ENCODE measurements at places on chromosomes 12 and 14. TPM values are rescaled to one million over a fixed set of nuclear protein-coding genes. Genes with fewer than 3 reads are reported as not detected.

Gene SDS
- not detected for total RNA-seq

DNA sequence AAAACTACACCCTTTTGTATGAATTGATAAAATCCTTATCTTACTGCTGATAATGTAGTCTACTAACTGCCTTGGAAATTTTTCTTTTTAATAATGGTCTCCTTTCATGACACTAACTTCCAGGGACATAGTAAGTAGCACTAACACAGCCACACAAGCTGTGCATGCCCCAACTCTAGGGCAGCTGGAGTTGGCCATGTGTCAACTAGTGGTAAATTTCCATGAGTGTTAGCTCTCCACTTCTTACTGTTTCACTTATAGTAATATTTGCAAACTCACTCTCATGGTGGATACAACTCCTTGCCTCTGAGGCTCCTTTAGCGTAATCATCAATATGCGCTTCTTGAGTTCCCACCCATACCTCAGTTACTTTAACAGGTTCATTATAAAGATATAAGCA lies 38.0 kb downstream of the LGR5 start:
- no peak for DNase-seq

GRCh38 chr14:37610945-37611523 lies 15.6 kb downstream of the TTC6 start:
- DNase-seq, result no peak

GRCh38 chr14:49860988-49861698 lies 8.6 kb upstream of the NEMF start:
- DNase-seq, result no peak

DNA sequence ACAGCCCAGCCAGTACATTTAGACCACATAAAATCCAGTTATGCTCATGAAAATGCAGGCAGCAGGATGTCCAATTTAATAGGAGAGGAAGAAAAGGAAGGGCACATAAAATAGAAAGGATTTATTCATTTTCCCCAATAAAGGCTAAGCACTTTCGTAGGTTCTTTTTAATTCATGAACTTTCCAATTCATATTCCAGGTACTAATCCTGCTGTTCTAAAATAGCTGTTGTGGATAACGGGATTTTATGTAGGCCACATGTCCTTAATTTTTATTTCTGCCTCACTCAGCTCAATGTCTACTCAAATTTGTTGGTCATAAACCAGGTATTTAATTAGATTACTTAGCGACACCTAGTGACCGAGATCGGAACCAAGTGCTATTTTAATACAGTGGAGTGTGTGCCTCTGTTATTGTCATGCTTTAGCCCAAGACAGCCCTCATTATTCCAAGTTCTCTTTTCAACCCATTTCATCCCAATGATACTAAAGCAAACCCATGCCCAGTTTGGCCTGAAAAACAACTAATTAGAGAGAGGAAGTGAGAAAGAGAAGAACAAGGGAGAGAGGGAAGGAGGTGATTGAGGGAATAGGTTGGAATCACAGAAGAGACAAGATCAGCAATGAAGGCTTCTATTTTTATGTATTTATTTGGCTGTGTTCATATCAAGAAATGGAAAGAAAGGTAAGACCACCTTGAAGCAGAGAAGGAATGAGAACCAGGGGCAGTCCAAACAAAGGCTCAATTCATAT lies 45.9 kb upstream of the IFNG-AS1 start:
- no peak for DNase-seq

DNA sequence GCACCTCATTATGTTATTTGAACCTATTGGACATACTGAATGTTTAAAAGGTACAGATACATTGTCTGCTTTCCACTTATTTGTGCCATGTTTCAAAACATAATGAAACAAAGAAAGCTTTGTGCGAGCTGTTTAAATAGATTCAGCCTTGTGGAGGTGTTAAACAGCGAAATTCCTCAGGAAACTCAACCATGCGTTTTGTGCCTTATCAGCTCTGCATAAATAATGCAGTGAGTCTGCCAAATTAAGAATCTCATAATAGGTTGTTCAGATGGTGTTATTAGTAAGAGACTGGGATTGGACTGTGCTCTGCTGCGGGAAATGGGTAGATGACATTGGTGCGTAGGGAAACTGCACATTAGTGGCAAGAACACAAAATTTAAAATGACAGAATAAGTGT lies 163.7 kb upstream of the CLEC14A start:
- no peak for DNase-seq

- DNase-seq, result no peak
Observed at GRCh38 chr14:81305065-81305464, 84.3 kb upstream of the GTF2A1 start.

- DNase-seq, result no peak
Observed at GRCh38 chr12:554001-554285, 94.2 kb downstream of the B4GALNT3 start.

GRCh38 chr12:65259501-65259900 lies 19.0 kb upstream of the MSRB3 start:
- no peak for DNase-seq

DNA sequence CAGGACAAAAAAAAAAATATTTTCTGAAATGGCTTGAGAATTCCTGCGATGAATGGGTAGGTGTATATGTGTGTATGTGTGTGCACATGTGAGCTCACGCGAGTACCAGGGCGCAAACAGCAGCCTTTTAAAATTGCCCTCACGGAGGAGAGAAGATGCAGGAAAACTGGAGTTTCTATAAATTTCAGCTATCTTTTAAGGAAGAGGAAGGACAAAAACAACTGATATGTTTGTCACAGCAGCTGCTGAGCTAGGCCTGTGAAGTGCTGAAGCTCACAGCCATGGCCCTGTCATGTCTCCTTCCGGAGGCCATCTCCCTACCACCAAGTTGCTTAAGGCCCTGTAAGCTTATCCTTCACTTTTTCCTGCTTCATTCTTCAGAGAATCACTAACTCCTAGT lies 40.8 kb downstream of the DUSP16 start:
- DNase-seq, result no peak

DNA sequence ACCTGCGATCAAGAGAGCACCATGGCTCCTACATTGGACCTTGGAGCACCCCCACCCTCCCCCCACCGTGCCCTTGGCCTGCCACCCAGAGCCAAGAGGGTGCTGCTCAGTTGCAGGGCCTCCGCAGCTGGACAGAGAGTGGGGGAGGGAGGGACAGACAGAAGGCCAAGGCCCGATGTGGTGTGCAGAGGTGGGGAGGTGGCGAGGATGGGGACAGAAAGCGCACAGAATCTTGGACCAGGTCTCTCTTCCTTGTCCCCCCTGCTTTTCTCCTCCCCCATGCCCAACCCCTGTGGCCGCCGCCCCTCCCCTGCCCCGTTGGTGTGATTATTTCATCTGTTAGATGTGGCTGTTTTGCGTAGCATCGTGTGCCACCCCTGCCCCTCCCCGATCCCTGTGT lies 1.8 kb upstream of the RNU7-1 start:
- DNase-seq, result peak; percentile 39

Gene OGFOD2
- total RNA-seq, result 17.4 TPM

Gene TMEM233
- 0.09 TPM for total RNA-seq

Gene MBIP
- 24.4 TPM for total RNA-seq

Gene RFLNA
- 6.4 TPM for total RNA-seq

GRCh38 chr12:54417712-54418440 lies 1.2 kb downstream of the ITGA5 start:
- no peak for DNase-seq

DNA sequence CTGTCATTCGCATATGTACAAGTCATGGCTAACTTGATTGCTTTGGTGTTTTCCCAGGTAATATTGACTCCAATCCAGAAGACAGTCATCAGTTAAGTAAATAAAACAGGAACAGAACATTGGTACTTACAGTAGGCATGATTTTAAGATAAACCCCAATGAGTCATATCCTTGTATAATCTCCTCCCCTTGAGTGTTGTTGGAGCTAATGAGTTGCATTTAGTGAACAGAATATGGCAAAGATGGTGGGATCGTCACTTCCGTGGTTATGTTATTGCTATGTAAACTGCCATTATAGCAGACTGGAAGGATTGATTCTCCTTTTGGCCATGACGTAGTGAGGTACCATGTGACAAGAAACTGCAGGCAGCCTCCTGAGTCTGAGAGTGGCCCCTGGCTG lies 102.2 kb downstream of the TMX1 start:
- no peak for DNase-seq

GRCh38 chr12:65784289-65785015 lies 39.8 kb upstream of the HMGA2 start:
- no peak for DNase-seq

- DNase-seq, result no peak
Observed at GRCh38 chr12:82407481-82407880, 49.2 kb downstream of the METTL25 start.

DNA sequence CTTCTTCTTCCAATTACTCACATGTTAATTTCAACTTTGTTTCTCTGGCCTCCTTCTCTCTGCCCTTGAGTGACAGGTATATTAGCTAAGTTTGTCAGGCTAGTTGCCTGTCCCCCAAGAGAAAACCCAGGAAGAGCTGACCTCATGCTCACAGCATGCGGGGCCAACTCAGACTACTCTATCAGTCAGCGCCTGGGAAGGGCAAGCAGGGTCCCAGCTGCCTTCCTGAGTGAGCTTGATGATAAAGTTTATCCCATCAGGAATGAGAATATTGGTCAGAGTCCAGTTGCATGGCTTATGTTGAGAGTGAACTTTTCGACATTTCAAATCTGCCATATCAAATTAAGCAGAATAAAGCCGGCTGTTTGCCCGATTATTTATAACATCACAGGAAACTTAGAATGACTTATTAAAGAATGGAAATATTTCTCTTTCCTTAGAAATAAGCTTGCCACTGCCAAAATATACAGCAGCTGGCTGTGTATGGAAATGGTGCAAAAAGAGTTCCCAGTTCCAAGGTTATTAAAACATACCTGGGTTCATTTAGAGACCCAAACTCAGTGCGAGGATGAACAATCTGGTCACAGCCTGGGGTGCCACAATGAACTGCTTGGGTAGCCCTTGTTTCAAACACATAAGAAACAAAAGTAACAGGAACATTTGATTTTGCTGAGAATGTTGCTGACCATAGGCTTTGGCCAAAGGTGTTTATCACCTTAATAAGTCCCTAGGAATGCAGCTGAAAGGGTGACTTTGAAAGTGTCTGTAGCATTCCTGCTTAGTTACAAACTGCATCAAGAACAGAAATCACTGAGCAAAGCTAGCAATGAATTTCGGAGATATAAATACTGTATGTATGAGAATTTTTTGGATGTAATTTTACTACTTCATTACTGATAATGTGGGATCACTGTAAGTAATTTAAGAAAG lies 1553.8 kb upstream of the FLRT2 start:
- no peak for DNase-seq

DNA sequence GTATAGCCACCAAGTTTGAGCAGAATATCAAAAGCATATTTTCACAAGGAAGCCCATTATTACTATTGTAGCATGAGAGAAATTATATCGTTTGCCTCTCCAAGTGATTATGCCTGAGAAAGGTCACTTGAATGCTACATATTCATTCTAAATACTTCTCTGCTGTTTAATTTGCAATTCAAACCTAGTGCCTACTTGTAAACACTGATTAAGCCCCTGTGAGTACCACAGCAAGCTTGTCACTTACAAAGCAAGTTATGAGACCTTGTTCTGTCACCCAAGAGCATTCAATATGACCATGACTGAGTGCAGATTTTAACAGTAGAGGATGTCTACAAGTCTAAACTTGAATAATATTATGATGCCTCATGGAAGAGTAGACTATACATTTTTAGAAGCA lies 124.7 kb upstream of the SSTR1 start:
- no peak for DNase-seq

Gene FGF23
- total RNA-seq, result 0.42 TPM

GRCh38 chr12:90959032-90959431 lies 4.1 kb upstream of the CCER1 start:
- no peak for DNase-seq

- DNase-seq, result no peak
Observed at GRCh38 chr12:54135621-54136350, 53.0 kb downstream of the SMUG1 start.

Gene KRT83
- not detected for total RNA-seq

Gene AMHR2
- 0.35 TPM for total RNA-seq

- DNase-seq, result no peak
Observed at GRCh38 chr12:75706786-75707605, 195.6 kb upstream of the KRR1 start.

DNA sequence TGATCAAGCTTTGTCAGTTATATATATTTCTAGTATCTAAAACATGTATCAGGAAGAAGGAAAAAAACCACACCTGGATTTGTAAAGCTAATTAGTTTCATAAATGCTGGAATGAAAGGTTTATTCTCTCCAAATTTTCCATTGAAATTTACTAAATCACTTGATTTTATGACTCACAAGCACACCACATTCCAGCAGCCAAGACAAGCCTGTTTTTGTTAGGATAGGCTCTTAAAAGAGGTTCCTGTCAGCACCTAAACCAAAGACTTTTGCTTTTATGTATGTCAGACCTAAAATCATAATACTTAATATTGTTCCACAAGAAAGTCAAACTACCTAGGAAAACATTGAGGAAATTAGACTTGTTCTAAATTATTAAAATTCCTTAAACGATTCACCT lies 85.3 kb upstream of the PAWR start:
- DNase-seq, result no peak

GRCh38 chr12:12025799-12026386 lies 44.8 kb upstream of the BCL2L14 start:
- DNase-seq, result no peak

DNA sequence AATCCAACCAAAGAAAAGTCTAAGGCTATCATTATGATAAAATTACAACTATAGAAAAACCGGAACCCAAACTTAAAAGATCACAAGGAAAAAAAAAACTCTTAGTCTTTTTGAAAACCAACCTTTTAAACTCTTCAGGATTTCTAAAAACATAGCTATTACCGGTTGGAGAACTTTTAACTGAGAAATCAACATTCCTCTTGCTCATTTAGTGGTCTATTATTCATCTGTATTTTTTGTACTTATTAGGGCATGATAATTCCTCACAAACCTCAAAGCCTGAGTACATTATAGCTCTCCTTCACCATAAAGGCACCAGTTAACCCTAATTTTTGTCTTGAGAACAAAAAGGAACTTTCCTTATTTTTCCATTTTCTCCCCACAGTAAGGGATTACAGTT lies 10.4 kb downstream of the LUM start:
- DNase-seq, result no peak

DNA sequence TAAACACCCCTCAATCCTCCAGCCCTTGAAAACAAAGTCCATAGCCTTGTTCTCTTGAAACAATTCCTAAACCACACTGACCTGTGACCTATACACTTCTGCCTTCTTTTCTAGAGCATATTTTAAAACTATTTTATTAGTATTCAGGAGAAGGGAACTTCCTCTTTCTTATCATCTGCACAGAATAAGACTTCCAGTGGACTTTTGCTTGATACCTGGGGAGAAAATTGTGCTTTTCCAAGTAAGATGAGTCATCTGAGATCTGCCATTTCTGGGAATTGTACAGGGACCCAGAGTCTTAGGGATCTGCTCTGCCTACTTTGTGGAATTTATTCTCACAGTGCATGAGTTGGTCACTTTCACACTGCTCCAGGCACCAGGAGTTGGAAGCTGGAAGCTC lies 10.5 kb upstream of the WNT5B start:
- no peak for DNase-seq

- DNase-seq, result no peak
Observed at GRCh38 chr12:64229240-64229639, 7.1 kb upstream of the KICS2 start.

GRCh38 chr12:53044052-53044581 lies 5.7 kb upstream of the TNS2 start:
- DNase-seq, result no peak

GRCh38 chr12:9699898-9700605 lies 30.5 kb downstream of the CLEC2D start:
- DNase-seq, result no peak

Measured in H1 (cell line).